Activated effector memory CD4-positive, alpha-beta T cell treated with Interleukin-2 at 50 U/mL for 16 hours (primary cell): ENCODE measurements at places on chromosomes 7 and 10.

- no peak for DNase-seq
These were observed 29.4 kb upstream of the AMPH start for GRCh38 chr7:38660427-38661099.

DNA sequence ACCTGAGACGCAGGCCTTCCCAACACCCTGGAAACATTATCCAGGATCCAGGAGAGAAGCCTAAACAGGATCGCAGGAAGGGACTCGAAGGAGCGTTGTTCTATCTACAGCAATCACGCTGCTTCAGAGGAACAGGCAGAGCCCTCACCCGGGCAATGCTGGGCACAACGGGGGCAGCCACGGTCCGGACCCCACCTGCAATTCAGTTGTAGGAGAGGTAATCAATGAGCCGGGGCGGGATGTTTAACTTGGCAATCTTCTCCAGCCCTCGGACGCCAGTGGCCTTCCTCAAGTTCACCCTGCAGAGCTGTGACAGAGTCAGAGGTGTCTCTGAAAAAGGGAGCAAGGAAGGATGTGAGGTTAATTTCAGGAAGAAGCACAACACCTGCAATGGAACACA is 25.9 kb downstream of the ASB13 start:
- DNase-seq, result no peak

DNA sequence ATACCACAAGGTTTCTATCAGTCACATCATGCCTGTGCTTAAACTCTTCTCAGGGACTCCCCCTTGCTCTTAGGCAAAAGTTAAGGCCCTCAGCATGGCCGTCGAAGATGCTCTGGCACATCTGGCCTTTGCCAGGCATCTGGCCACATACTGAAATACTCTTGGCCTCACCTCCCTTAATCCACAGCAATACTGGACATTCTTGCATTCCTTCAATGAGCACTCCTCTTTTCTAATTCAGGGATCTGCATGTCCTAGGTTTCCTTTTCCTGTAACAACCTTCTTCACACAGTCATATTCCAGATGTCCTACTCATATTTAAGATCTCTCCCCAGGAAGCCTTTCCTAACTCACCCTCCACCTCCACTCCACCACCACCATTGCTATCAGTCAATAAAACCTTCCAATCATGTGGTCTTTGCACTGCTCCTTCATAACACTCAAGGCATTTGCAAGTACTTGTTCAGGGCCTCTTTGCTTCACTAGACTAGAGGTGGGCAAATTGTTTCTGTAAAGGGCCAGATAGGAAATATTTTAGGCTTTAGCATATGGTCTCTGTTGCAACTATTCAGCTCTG is 216.6 kb downstream of the KCNMA1 start:
- no peak for DNase-seq

DNA sequence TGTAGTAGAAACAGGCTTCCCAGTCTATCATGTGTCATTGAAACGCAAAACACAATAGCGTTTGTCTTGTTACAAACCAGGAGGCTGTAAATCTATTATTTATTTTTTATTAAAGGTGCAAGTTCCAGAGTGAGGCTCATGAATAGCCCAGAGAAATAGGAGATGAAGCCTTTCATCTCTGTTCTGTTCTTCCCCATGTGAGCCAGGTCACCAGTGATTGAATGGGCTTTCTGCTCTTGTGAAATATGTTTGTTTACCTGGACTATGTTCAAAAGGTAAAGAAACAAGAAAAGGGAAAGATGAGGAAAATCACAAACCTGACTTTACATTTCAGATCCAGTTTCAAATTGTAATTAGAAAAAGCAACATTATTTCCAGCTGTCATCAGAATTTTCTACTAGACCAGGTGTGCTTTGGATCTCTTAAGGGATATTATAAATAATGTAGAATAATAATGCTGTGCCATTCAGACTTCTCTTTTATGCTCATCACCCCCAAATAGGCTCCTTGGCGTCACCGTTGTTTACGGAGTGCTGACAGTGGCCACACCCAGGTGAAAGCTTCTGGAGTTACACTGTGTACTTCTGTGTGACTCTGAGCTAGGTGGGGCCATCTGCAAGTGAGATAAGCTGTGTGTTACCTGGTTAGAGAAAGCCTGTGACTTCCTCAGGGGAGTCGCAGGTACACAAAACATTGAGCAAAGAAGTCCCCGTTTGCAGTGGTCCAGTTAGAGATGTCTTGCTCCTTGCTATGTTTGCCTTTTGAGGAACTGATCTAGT is 274.9 kb downstream of the SDK1 start:
- no peak for DNase-seq
